ENCODE measurements at places on chromosomes 1 and 21. TPM values are rescaled to one million over a fixed set of nuclear protein-coding genes. Genes with fewer than 3 reads are reported as not detected.

DNA sequence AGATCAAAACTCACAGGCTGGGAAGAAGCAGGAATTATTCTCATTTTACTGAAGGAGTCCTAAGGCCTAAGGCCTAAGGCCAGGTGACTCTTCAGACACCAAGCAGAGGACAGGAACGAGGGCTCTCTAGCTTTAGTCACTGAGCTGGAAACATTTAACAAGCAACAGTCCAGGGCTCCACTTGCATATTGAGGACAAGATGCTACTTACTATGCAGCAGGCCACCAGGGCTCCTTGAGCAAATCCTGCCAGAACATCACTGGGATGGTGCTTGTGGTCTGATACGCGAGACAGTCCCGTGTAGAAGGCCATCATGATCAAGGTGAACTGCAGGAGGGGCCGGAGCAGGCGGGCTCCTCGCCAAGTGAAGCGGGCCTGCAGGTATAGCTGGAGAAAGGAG lies 67.6 kb downstream of the PLPP3 start:
- no peak for DNase-seq

DNA sequence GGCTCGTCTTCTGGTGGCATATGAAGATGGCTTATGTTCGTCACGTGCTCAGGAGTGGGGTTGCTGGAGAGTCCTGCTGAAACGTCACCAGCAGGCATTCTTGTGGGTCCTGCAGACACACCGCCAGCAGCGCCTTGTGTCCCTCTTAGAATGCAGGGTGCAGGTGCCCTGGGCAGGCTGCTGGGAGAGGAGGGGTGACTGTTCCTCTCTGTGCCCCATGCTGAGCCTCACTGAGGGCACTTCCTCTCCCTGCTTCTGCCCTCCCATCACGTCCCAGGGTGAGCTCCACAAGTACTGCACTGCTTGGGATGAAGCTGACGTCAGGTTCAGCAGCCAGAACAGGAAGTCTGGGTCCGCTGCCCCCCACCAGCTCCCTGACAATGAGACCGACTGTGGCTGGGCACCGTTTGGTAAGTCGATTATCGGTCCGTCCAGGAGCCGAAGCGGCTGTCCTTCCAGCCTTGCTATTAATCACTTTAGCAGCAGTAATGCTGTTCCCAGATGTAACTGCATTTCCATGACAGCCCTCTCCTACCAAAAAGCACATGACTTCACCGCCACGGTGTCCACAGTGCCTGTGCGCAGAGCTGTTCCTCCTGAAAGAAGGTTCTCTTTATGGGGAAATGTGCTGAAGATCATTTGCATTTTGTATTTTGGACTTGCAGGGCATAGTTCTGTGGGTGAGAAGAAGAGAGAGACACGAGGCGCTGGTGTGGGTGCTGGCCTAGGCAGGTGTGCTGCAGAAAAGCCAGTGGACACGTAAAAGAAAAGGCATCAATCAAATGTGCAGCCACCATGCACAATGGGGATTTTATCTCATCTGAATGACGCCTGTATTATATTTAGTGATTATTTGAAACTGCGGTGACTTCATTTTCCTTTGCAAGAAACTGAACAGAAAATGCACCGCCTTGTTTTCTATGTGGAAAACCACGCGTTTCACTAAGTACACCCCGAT lies 21.0 kb downstream of the SLC37A1 start:
- no peak for DNase-seq

The FCAMR gene
- not detected for polyA plus RNA-seq

DNA sequence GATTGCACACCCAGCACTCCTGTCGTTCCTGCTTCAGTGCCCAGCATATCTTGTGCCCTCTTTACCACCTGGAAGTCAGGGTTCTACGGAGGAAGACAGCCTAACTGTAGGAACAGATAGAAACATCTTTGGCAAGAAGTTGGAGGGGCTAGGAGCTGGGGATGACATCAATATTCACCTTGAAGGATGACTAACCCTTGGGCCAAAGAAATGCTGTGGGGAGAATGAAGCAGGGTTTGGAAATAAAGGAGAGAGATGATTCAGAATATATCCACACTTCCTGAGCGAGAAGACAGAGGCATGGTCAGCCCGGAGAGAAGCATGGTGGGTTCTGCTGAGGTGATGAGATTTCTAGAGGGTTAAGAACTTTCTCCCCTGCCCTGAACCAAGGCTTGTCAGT lies 4.6 kb upstream of the NKAIN1 start:
- DNase-seq: no peak

Measured in BJ (cell line).